ENCODE measurements at places on chromosomes 5 and 9. TPM values are rescaled to one million over a fixed set of nuclear protein-coding genes. Genes with fewer than 3 reads are reported as not detected.

GRCh38 chr9:74760031-74760700 is 127.6 kb downstream of the TRPM6 start:
- DNase-seq = no peak

- no peak for DNase-seq
These were observed 22.5 kb upstream of the GLIPR2 start for GRCh38 chr9:36113999-36114398.

- DNase-seq = no peak
These were observed 187.7 kb upstream of the KCNN2 start for GRCh38 chr5:114174131-114174530.

DNA sequence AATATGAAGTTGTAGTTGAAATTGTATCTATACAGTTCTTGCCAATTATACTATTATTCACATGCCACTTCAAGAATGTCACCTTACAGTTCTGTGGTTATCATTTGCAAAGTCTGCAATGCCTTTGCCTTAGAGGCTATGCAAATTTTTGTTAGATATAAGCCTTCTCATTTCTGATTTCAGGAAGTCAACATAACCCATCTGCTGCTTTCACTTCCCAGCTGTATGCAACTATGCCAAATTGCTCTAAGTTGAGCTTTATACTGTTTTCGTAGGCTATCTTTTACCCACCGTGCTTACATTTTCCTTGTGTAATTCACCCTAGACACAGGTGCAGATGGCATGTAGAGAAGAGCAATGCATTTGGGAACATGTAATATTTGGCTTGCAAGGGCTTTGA is 1083.0 kb downstream of the CDH9 start:
- DNase-seq = no peak

DNA sequence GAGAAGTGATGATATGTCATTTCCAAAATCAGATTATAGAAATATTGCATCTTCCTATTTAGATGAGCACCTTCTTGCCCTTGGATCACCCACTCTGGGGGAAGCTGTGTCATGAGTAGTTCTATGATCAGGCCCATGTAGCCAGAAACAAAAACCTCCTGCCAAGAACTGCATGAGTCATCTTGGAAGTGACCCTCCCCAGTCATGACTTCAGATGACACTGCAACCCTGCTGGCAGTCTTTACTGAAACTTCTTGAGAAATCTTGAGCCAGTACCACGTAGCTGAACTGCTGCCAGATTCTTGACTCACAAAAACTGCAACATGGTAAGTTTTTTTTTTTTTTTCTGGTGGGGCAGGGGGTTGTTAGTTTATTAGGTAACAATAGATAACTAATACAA is 439.6 kb upstream of the PTGER4 start:
- peak; percentile 28 for DNase-seq

- no peak for DNase-seq
These were observed 44.1 kb upstream of the IL17B start for GRCh38 chr5:149423049-149423793.

- no peak for DNase-seq
These were observed 43.1 kb downstream of the SPATA31D1 start for GRCh38 chr9:82031538-82032280.

GRCh38 chr9:133832877-133833276 is 94.7 kb upstream of the SARDH start:
- DNase-seq = no peak

SLC45A2 gene
- total RNA-seq = not detected

SLC36A3 gene
- total RNA-seq = not detected

CATSPER3 gene
- 0.79 TPM for total RNA-seq

Data from activated T-cell treated with anti-CD3 and anti-CD28 coated beads, Interleukin-2, amount 50 U/mL, for 72 hours (primary cell).